CD8-positive, alpha-beta memory T cell (primary cell): ENCODE measurements at places on chromosomes 11 and 22. TPM values are rescaled to one million over a fixed set of nuclear protein-coding genes. Genes with fewer than 3 reads are reported as not detected.

DNA sequence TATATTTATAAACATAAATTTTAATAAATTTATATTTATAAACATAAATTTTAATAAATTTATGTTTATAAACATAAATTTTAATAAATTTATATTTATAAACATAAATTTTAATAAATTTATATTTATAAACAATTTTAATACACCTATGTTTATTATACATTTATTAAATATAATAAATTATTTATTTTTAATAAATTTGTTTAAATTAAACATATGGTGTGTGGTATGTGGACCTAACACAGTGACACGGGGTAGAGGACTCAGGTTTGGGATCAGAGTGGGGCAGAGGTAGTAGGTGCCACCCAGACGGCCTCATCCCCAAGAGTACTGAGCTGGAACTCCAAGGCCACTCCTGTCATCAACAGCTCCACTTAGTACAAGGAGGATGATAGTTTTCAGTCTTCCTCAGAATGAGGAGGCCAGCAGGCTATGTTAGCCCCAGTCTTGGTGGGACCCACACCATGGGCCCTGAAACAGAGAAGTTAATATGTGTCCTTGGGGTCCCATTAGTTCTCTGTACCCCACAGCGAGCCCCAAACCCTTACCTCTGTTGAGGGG lies 46.7 kb upstream of the BID start:
- no peak for DNase-seq

DNA sequence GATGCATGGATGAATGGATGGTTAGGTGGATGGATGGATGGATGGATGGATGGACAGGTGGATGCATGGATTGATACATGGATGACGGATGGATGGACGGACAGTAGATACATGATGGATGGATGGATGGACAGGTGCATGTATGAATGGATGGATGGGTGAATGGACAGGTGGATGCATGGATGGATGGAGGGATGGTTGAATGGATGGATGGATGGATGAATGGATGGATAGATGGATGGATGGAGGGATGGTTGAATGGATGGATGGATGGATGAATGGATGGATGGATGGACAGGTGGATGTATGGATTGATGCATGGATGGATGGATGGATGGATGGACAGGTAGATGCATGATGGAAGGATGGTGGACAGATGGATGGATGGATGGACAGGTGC lies 51.7 kb downstream of the MACROD1 start:
- DNase-seq = no peak

GRCh38 chr22:40628354-40629042 lies 8.0 kb downstream of the MRTFA start:
- no peak for DNase-seq

GRCh38 chr22:41383085-41383484 lies 1.3 kb downstream of the TEF start:
- no peak for DNase-seq

- DNase-seq = no peak
Observed at GRCh38 chr11:45157247-45158209, 11.1 kb downstream of the PRDM11 start.

GRCh38 chr11:132590554-132590953 lies 941.7 kb downstream of the OPCML start:
- no peak for DNase-seq

- DNase-seq = no peak
Observed at GRCh38 chr11:120224361-120224760, 13.5 kb downstream of the OAF start.

F2 gene
- not detected for total RNA-seq

USP35 gene
- total RNA-seq = 4.4 TPM

RFPL2 gene
- total RNA-seq = not detected

FGF4 gene
- total RNA-seq = not detected

NPAS4 gene
- total RNA-seq = not detected

CHCHD10 gene
- total RNA-seq = 186 TPM

SLC22A12 gene
- total RNA-seq = not detected

MISFA gene
- not detected for total RNA-seq

SCN3B gene
- not detected for total RNA-seq
